ENCODE measurements at places on chromosomes 13 and 19.

GRCh38 chr13:38804536-38804935, 117.7 kb downstream of the FREM2 start:
- DNase-seq = peak; percentile 72

GRCh38 chr19:56132316-56132822, 8.7 kb upstream of the ZNF444 start:
- DNase-seq = no peak

DNA sequence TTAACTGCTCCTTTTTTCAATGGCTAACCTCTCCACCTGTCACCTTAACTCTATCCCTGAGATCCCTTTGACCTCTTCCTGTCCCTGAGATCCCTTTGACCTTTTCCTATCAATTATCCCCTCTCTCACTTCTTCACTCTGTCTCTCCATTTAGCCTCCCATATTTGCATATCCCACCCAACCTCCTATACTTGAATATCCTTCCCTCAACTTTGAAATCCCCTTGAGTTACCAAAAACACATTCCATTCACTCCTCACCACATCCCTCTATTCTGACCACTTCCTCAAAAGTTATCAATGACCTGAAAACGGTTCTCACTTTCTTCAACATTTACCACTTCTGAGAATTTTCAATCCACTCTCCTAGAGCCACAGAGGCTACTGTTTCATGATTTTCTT, 3.0 kb downstream of the MYCBP2 start:
- DNase-seq = no peak

GRCh38 chr19:5046339-5047039, 77.6 kb downstream of the KDM4B start:
- DNase-seq = peak; percentile 57

- peak; percentile 89 for DNase-seq
These were observed 126.2 kb downstream of the LMO7 start for GRCh38 chr13:75762076-75762937.

GRCh38 chr19:6173190-6173589, 37.7 kb downstream of the ACSBG2 start:
- DNase-seq = no peak

GRCh38 chr19:16327911-16328823, 3.5 kb downstream of the KLF2 start:
- DNase-seq = peak; percentile 77

GRCh38 chr19:18225702-18226468, at the start of gene PDE4C:
Gene PDE4C (minus strand): TSS chr19:18226438. CDS start chr19:18226415, 23 bp downstream.
- no peak for DNase-seq

DNA sequence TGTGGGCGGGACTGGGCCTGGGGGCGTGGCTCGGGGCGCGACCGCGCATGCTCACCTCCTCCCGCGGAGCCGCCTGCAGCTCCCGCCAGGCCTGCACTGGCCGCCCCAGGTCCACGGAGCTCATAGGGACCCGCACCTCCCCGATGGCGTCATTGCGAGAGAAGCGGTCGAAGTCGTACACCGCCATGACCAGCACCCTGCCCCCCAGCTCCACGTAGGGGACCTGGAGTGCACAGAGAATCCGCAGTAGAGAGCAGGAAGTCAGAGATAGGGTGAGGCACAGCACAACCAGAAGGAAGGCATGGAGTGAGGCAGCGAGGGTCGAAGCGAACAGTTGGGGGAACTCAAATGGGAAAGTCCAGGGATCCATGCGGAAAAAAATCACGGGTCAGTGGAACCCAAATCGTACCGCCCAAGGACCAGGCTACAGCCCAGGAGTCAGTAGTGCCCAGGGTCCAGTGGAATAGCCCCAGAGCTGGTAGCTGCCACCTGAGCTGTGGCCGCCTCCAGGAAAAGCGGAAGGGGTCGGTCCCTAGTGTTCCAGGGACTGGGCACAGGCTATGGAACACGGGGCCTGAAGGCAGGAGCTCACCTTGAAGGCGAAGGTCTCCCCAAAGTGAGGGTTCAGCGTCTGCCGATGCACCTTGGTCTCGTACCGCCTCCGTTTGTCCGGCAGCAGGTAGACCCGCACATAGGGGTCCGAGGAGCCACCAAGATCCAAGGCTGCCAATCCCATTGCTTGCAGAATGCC, 4.8 kb downstream of the SYT5 start:
- no peak for DNase-seq

GRCh38 chr13:28819735-28820098, 422 bp upstream of the MTUS2 start:
- DNase-seq = no peak

DNA sequence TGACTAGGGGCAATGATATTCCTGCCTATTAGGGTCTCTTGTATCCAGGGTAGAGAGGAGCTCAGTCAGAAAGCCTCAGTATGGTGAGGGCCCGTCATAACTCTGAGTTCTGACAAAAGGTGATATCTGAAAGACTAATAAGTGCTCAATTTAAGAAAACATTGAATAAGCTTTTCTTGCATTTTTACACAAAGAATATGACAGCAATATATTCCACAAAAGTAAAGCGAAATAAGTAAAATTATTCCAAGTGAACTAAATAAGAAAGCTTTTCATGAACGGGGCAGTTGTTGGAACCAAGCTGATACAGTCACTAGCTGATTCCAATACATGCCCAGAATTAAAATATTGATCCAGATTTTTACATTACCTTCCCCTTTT, 40.5 kb downstream of the CEACAM1 start:
- DNase-seq = no peak

DNA sequence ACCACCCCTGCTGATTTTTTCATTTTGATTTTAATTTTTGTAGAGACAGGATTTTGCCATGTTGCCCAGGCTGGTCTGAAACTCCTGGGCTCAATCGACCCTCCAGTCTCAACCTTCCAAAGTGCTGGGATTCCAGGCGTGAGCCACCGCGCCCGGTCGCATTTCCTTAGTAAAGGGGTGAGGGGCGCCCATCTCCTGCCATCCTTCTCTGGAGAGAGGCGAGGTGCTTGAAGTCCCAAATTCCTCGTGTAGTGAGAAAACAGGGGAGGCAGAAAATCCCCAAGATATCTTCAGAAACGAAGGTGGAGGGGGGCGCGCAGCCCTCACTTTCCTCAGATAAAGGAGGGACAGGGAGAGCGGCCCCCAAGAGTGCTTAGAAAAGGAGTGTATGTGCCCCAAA, 21.0 kb upstream of the GATAD2A start:
- no peak for DNase-seq

DNA sequence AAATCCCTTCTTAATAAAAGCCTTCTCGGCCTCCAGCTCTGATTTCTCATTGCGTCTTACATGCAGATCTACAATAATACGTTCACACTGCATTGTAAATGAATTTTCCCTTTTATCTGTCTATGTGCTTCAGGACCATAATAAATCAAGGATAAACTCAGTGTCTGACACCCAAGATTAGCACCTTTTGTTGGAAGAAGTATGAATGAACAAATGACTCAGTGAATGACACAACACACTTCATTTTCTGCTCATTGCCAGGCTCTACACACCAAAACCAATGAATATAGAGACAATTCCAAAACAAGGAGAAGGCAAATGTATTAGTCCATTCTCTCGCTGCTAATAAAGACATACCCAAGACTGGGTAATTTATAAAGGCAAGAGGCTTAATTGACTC, 1224.4 kb downstream of the EFNB2 start:
- peak; percentile 26 for DNase-seq

- DNase-seq = no peak
These were observed 1.3 kb downstream of the HNRNPL start for GRCh38 chr19:38848299-38849146.

- DNase-seq = no peak
These were observed 27.7 kb upstream of the NFIC start for GRCh38 chr19:3338541-3339181.

- no peak for DNase-seq
These were observed 1.5 kb downstream of the ENOX1 start for GRCh38 chr13:43785261-43785649.

- DNase-seq = peak; percentile 62
These were observed 81.2 kb upstream of the STK24 start for GRCh38 chr13:98658131-98658530.

- DNase-seq = peak; percentile 59
These were observed 121.6 kb upstream of the FRY start for GRCh38 chr13:31909864-31910551.

- DNase-seq = peak; percentile 33
These were observed at the start of gene RASA3 for GRCh38 chr13:114132419-114133121. Gene RASA3 (minus strand): TSS chr13:114132623. CDS start chr13:114132489, 134 bp downstream.

- no peak for DNase-seq
These were observed 48.3 kb downstream of the ELF1 start for GRCh38 chr13:40970803-40971202.

Data from bronchial epithelial cell (primary cell).